ENCODE measurements at places on chromosomes 1 and 21.

DNA sequence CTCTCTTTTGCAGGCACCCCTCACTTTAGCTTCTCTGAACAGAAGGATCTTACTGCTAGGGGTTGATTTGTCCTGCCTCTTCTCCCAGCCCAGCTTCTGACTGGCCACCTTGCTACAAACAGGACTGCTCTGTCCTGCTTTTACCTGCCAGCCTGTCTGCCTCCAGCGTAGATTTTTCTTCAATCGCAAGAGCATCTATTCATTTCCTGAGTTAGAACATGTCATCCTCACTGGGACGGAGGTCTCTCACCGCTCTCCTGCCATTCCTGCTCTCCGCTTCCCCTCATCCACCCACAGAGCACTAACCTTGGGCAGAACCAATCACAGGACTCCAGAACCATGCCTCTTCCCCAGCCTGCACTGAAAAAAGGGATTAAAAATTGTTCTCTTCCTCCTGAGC, 3.5 kb upstream of the ATP1B1 start:
- ATAC-seq, result no peak

- no peak for ATAC-seq
These were observed 74.1 kb downstream of the GALNT2 start for GRCh38 chr1:230141021-230141648.

DNA sequence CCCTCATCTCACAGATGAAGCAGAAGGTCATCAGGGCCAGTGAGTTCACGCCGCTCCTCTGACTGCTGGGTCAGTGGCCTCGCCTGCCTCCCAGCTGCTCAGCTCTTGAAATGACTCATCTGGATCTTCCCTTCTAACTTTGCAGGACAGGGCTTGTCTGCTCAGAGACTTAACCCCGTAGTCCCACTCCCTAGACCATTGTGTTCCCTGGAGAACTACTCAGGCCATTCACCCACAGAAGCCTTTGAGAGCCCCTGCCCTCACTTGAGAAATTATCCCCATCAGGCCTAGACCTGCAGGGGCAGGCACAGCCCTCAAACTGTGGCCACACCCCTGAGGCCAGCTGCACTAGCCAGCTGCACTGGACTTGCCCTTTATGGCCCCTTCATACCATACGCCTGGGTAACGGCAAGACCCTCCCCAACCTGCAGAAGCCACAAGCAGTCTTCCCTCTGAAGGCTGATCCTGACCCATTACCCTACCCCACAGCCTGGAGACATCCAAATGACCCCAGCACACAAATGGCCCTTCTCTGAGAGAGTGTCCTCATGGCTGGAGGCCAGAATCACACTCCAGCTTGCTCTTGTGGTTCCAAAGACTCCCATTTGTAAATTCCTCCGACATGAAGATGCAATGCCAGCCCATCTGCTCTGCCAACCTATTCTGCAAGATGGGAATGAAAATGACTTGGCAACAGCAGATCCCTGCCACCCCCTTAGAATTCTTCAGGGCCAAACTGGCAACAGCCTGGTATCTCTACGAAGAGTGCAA, 33.2 kb downstream of the RCSD1 start:
- no peak for ATAC-seq

- ATAC-seq, result peak; percentile 71
These were observed 119.2 kb downstream of the ITSN1 start for GRCh38 chr21:33761441-33762036.

GRCh38 chr1:182394055-182394775, 2.6 kb upstream of the GLUL start:
- ATAC-seq, result no peak

DNA sequence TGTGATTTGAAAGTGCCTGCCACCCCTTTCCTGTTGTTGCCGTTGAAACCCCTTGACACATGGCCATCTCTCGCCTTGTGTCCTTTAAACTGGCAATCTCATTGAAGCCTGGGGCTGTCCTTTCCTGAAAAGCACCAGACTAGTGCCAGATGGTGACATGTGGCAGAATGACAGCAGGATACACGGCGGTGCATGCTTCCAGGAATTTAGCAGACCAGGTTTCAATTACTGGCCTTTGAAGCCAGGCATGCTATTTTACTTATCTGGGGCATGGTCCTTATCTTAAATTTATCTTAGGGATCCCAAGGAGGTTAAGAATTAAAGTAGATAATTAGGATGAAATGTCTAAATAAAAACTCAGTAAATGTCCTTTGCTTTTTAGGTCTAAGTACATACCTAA, 15.2 kb downstream of the PLPPR4 start:
- ATAC-seq, result no peak

- no peak for ATAC-seq
These were observed 27.0 kb upstream of the SERBP1 start for GRCh38 chr1:67457247-67457646.

GRCh38 chr1:177487481-177487880, 316.7 kb downstream of the BRINP2 start:
- no peak for ATAC-seq

All from gastroesophageal sphincter (tissue), 4 donors.